ENCODE measurements at places on chromosomes 6 and 20. TPM values are rescaled to one million over a fixed set of nuclear protein-coding genes. Genes with fewer than 3 reads are reported as not detected.

Gene TFAP2A
- total RNA-seq, result not detected

Gene TXLNB
- 3.3 TPM for total RNA-seq

Gene HBS1L
- 58.9 TPM for total RNA-seq

Gene TREML1
- total RNA-seq, result not detected

DNA sequence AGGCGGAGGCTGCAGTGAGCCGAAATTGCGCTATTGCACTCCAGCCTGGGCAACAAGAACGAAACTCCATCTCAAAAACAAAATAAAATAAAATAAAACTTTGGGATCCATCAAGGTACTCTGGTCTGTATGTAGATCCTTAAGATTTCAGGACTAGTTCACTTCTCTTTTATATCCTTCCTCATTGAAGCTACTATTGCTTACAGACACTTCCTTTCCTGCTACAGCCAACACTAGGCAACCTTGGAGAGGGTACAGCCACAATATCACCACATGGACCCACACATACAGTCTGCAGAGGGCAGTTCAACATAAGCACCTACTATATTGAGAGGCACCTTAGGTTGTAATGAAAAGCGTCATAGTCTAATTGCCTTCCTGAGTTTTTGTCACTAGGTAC, 113.3 kb downstream of the ATXN1 start:
- DNase-seq, result no peak

DNA sequence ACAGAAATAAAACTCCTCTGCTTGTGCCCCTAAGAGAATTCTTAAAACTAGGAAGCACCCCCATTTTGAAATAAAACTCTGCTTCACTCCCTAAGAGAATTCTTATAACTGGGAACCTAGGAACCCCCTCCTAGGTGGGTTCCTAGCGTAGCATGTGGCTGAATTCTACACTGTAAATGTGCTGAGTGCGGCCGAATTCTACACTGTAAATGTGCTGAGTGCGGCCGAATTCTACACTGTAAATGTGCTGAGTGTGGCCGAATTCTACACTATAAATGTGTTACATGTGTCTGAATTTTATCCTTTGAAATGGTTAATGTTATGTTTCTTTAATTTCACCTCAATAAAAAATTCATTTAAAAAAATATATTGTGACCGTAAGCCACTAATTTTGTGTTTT, 79.3 kb downstream of the PSMB1 start:
- DNase-seq, result no peak

DNA sequence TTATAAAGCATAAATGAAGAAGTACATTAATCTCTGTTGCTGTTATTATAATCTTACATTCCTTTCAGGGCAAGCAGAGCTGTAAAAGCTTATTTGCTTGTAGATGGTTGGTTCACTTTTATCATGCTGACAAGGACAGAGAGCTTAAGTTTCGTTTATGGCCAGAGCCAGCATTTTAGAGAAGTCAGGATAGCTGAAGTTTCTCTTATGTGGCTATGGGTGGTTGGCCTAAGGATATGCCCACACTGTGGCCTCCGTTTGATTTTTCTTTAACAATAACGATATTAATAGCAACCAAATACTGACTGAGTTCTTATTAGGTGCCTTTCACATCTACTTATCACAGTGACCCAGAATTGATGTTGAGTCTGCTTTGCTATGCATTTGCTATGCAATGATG, 78.5 kb downstream of the FARS2 start:
- DNase-seq, result peak; percentile 9

- no peak for DNase-seq
Observed at GRCh38 chr6:106908386-106908840, 66.1 kb downstream of the CD24 start.

All from B cell (primary cell).